ENCODE measurements at places on chromosomes 12 and 14.

- no peak for DNase-seq
Measured at GRCh38 chr14:104286496-104286895, 148.1 kb downstream of the KIF26A start.

- DNase-seq = no peak
Measured at GRCh38 chr12:49335955-49336644, 888 bp downstream of the C1QL4 start.

- peak; percentile 91 for DNase-seq
Measured at GRCh38 chr12:68342966-68343365, 10.8 kb upstream of the MDM1 start.

DNA sequence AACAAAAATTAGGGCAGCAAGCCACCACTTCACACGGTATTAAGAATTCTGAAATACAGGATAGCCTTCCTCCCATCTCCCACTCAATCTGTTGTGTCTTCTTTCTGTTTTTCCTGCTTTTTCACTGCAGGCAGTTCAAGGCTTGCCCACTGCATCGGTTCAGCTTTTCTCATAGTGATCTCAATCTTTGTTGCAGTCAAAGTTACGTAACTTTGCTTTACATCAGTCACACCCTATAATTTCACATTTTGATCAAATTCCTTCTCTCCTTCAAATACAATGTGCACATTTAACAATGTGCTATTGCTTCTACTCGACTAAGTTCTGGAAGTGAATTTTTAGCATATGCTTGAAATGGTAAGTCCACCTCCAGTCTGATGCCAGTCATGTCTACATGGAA lies 217.6 kb downstream of the EFCAB11 start:
- no peak for DNase-seq
